ENCODE measurements at places on chromosomes 7 and 10.
A peak's percentile ranks its signal among the peaks of the same experiment; 100 is the strongest.

DNA sequence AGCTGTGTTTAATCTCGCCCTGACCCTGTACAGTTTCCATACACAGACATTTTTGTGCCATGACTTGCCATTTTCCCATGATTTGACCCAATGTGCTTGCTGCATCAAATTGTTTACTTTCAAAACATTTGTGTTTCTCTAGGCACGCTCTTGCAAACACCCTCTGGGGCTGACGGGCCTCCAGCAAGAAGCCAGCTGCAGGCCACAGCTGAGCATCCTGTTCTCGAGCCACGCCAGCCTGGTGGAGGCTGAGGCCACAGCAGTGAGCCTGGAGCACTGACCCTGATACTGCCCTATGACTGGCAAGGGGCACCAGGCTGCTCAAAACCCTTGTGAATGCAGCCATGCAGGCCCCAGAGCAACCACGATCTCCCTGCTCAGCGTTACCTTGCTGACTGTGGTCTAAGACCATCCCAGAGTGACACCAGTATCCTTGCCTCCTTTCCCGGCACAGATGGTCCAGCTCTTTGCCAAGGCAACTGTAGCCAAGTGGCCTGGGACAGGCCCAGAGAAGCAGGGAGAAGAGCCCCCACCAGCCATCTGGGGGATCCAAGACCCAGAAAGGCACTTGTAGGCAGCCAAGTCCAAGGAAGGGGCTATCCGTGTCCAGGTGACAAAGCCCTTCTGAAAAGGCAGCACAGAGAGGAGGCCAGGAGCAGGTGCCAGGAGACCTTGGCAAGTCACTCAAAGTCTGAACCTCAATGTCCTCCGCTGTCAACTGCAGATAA is 78.5 kb downstream of the OAT start:
- no peak for DNase-seq

DNA sequence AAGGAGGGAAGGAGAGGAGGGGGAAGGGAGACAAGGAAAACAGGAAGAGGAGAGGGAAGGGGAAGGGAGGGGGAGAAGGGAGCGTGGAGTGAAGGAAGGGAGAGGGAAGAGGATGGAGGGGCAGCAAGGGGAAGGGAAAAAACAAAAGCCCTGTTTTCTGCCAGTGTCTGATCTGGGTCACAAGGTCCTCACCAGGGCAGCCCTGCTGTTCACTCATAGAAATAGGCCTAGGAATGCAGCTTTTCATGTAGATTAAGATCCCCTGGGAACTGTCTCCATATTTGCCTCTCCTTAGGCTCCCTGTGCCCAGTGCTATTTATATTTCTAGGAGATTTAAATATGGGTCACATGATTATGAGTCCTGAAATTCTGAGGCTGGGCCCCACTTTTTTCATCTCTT is 790.7 kb downstream of the TNS3 start:
- no peak for DNase-seq

GRCh38 chr7:122311050-122311700 is 6.6 kb upstream of the FEZF1 start:
- no peak for DNase-seq

DNA sequence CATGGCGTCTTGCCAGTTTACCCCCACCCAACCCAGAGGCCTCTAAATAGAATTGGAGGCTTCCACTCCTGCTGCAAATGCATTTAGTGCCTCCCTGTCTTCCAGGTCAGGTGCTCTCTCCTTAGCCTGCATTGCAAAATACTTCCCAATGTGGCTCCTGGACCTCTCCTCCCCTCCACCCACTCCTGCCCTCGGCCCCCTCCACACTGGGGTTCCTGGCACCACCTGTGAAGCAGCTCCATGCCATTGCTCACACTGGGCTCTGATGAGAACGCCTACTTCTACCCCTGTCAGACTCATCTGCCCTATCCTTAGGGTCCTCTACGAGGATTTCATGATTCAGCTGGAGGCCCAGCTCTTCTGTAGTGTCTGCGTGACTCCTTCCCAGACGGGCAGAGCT is 37.4 kb downstream of the C10orf120 start:
- no peak for DNase-seq

- peak; percentile 64 for DNase-seq
Observed at GRCh38 chr10:117134306-117135025, 3.6 kb downstream of the VAX1 start.

GRCh38 chr10:89952751-89953150 is 251.4 kb downstream of the KIF20B start:
- no peak for DNase-seq
